ENCODE measurements at places on chromosomes 1 and 21.

DNA sequence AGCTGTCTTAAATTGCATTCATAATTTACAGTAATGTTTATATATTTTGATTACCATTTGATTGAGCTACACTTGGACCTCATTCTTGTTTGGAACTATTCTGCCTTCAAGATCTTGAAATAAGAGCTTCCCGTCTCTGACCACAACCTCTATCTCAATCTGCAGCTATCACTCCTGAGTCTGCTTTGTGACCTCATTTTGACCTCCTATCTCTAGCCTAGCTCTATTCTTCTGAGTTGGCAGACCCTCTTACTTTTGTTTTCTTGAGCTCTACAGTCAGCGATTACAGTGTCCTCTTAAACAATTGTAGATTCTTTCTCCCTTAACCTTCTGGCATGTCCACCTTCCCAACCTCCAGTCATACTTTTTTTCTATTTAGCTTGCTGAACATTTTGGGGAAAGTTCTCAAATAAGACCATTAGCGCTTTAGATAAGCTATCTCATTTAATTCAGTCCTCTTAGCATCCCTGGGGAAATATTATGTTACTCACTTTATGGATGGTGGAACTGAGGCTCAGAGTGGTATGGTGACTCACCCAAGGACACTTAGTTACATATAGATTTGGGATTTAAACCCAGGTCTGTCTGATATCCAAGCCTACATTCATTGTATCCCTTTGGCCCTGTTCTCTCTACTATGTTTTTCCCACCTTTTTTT, 19.1 kb downstream of the RPAP2 start:
- no peak for DNase-seq

GRCh38 chr1:211874521-211875347, 44.2 kb upstream of the LPGAT1 start:
- no peak for DNase-seq

DNA sequence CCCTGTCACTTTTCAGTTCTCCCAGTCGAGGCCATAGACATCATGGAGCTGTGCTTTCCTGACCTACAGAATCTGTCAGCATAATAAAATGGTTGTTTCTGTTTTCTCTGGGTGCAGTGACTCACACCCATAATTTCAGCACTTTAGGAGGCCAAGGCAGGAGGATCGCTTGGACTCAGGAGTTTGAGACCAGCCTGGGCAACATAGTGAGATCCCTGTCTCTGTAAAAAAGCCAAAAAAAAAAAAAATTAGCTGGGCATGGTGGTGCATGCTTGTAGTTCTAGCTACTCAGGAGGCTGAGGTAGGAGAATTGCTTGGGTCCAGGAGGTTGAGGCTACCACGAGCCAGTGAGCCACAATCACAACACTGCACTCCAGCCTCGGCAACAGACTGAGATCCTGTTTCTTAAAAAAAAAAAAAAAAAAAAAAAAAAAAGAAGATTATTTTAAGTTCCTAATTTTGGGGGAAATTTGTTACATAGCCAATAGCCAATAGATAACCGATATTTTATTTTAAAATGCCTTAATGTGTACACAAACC, 196.2 kb downstream of the ADSS2 start:
- DNase-seq, result no peak

GRCh38 chr1:9165396-9165795, 36.5 kb upstream of the GPR157 start:
- DNase-seq, result no peak

- DNase-seq, result no peak
These were observed 1.5 kb upstream of the S100A14 start for GRCh38 chr1:153617663-153618062.

- DNase-seq, result no peak
These were observed 3.1 kb downstream of the KCNK1 start for GRCh38 chr1:233617025-233617424.

DNA sequence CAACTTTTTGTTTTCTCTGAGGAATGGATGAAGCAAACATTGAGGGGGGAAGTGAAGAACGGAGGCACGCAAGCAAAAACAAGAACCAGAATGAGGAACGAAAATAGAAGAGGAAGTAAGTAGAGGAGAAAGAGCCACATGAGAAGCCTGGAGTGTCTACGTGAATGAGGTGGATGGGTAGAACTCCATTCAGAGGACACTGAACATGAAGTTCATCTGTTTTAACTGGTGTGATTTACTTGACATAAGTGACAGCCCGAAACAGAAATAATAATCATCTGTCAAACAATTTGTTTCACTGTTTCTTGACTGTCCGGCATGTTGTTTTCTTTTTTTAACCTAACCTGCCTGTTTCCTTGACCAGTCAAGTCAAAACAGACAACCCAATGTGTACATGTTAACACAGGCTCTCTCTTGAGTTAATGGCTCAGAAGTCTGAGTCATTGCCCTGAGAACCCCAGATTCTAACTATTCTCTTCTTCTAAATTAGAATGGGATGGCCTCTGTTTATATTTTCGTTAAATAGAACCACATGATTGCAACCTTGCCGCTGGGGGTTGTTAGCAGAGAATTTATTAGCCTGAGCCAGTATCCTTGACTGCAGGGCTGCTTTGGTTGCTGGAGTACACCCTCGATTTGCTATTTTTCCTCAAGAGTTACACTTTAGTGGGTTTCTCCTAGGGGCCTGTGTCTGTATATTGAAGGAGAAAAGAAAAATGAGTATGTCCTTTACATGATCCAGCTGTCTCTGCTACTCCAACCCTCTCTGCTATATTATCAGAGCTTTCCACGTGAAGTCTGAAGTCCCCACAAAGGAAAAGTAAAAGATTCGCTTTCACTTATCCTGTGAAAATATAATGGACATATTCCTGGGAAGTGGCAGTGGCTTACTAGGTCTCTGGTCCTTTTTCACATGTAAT, 151.7 kb downstream of the ZC3H11B start:
- DNase-seq, result no peak

- peak; percentile 48 for DNase-seq
These were observed 7.1 kb upstream of the GADD45A start for GRCh38 chr1:67677930-67678329.

DNA sequence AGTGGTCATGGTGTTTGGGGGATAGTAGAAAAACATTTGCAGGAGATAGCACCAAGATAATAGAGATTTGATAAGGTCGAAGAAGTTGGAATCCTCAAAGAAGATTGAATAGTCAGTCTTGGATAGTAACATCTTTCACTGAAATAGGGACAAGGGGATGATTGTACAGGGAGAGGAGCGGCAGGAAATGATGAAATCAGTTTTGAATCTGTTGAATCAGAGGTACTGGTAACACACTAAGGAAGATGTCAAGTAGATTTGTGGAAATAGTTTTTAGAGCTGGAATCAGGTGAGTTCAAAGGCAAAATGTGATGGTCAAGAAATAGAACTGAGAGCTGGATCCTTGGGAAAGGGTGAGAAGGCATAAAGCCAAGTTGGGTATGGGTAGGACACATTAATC, 26.5 kb downstream of the CAP1 start:
- DNase-seq, result peak; percentile 44

- no peak for DNase-seq
These were observed 25.8 kb upstream of the RCC2 start for GRCh38 chr1:17465228-17465627.

DNA sequence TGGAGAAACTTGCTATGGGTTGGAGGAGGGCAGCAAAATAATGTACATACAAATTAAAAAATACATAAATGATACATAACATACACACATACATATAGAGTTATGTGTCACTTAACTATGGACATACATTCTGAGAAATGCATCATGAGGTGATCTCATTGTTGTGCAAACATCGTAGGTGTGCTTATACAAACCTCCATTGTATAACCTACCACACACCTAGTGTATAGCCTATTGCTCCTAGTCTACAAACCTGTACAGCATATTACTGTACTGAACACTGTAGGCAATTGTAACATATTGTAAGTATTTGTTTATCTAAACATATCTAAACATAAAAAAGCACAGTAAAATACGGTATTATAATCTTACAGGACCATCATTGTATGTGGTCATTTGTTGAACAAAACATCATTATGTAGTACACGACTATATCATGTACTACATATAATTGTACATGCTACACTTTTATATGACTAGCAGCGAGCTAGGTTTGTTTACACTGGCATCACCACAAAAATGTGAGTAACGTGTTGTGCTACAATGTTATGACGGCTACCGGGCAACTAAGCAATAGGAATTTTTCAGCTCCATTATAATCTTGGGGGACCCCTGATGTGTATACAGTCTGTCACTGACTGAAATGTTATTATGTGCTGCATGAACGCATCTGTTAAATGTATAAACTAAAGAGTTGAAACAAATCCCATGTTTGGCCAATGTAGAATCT, 35.5 kb downstream of the ITGB3BP start:
- no peak for DNase-seq

DNA sequence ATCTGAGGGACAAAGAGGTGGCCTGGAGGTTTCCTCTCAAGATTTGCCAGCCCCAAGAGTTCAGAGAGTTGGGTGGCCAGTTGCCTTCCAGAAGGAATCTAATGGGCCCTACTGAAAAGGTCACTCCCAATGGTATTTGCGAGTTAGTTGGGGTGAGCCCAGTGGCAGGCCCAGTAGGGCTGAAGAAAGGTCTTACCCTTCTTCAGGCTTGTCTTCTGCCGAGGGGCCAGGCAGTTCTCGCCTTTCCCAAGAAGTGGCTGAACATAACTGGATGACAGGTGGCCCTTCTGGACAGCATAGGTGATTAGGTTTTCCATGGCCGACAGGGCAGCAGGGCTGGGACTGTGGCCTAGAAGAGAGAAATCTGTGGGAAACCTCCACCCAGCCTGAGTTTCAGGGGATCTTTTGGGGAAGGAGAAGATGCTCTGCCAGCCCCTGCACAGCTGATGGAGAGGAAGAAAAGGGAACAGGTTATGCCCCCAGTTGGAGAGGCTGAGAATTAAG, 7.2 kb downstream of the PGLYRP4 start:
- no peak for DNase-seq

DNA sequence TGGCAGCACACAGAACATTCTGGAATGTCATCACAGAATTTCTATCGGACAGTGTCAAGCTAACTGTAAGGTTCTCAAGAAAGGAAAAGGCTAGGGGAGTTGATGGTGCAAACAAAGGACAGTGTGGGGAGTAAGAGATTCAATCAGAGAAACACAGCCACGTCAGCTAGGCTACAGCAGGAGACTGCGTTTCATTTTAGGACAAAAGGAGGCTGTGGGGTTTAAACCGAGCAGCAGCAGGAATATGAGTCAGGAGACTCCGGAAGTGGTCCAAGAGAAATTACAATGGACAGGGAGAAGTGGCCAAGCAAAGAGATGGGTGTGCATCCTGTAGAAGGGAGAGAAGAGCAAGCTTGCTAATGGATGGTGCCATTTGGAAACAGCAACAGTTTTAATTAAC, 37.4 kb upstream of the C1orf198 start:
- DNase-seq, result no peak

Data from NCI-H226 (cell line).